ENCODE measurements at places on chromosomes 5 and 9. TPM values are rescaled to one million over a fixed set of nuclear protein-coding genes. Genes with fewer than 3 reads are reported as not detected.

The SLC4A9 gene
- total RNA-seq: 0.32 TPM

The GADD45G gene
- 14.4 TPM for total RNA-seq

The MARCHF11 gene
- total RNA-seq: not detected

The SHOC1 gene
- total RNA-seq: 0.15 TPM

The CREB3 gene
- total RNA-seq: 28.1 TPM

The CER1 gene
- total RNA-seq: not detected

The FOXE1 gene
- total RNA-seq: not detected

The EFNA5 gene
- 10.2 TPM for total RNA-seq

DNA sequence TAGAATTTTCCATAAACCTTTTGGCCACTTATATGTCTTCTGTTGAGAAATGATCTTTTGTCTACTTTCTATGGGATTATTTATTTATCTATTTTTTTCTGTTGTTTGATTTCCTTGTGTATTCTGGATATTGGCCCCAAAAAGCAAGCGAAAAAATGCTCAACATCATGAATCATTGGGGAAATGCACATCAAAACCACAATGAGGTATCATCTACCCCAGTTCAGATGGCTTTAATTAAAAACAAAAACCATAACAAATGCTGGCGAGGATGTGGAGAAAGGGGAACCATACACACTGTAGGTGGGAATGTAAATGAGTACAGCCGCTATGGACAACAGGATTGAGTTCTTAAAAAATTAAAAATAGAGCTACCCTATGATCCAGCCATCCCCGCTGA lies 125.0 kb upstream of the LPCAT1 start:
- no peak overlapping the region for H3K4me3 ChIP-seq
- H3K36me3 ChIP-seq: no peaks in the 10 kb centered on the region
- peaks cover 30% of the 10 kb centered on the region for H3K27me3 ChIP-seq
- H3K27ac ChIP-seq: no peak overlapping the region

DNA sequence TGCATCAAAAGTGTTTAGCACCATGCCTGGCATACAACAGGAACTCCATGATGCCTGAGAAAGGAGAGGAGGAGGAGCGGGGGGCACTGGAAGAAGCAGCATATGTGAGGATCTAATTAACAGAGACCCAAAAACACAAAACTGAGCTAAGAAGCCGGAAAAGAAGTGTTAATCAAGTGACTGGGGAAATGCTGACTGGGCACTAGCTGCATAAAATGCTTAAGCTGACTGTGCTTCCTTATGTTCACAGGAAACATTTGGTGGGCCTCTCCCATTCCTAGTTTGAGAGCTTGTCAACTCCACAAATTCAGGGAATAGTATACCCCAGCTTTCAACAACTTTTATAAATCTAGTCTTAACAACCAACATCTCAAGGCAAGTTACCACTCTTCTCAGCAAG lies 26.6 kb downstream of the DEPDC1B start:
- no peaks in the 10 kb centered on the region for H3K36me3 ChIP-seq
- no peaks in the 10 kb centered on the region for H3K4me1 ChIP-seq
- H3K27me3 ChIP-seq: no peaks in the 10 kb centered on the region
- DNase-seq: no peak

DNA sequence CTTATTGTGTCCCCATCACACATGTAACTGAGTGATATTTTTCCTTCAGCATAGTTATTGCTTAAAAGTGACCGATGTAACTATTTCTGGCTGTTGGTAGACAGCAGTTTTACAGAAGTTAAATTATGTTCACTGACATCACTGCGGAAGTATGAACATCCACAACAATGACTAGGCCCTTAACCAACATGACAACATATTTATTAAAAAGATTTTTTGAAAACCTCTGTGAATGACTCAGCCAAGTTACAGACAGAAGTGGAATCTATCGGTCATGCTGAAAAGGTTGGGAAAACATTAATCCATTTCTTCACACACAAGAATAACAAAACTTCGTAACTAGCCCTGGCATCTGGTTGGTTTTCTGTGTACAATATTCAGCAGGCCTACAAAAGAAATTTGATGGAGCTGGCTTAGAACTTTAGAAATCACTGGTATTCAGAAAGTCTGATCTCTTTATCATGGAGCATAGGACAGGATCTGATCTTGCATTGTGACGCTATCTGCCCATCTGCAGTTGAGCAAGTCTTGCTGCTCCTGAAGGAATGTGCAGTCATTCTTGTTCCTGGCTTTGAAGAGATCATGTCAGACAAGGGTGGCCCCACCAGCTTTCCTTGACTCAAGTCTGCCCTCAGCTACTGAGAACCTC lies 6.5 kb downstream of the GLIS3 start:
- no peak overlapping the region for H3K4me3 ChIP-seq
- peaks cover under 1% of the 10 kb centered on the region for H3K27me3 ChIP-seq
- peaks cover 5% of the 10 kb centered on the region for H3K4me1 ChIP-seq
- H3K27ac ChIP-seq: peak overlapping the region; percentile 32
- DNase-seq: no peak
- H3K36me3 ChIP-seq: no peaks in the 10 kb centered on the region

GRCh38 chr9:124278054-124278540 lies 20.3 kb downstream of the NEK6 start:
- H3K27me3 ChIP-seq: no peaks in the 10 kb centered on the region
- H3K4me1 ChIP-seq: peaks cover 75% of the 10 kb centered on the region
- peak overlapping the region; percentile 27 for H3K27ac ChIP-seq
- H3K4me3 ChIP-seq: no peak overlapping the region

DNA sequence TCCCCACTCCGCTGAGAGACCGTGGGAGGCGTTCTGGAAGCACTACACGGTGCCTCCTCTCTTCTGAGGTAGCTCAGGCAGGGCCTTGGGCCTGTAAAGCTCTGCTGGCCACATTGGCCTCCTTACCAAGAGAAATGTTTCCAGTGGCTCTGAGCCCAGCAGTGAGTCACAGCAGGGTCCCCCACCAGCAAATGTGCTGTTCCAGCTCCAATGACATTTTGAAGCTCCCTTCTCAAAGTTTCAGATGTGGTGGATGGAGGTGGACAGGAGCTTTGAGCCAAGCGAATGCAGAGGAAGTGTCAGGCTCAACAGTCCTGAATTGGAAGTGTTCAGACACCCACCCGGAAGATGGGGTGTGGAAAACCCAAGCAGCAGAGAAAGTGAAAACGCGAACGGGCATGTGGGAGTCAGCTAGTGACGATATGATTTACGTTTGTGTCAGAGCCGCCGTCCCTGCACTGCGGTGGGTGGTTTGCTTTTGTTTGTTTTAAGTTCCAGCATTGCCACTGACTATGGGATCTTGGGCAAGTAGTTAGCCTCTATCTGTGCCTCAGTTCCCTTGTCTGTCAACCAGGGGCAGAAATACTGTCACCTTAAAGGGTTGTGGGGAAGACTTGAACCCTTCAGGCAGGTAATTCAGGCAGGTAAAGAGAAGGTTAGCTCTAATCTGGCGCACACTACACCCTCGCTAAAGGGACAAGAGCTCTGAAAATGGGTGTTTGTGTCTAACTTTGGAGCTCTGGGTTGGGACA lies 38.2 kb downstream of the C5orf15 start:
- peaks cover 15% of the 10 kb centered on the region for H3K4me1 ChIP-seq
- peak overlapping the region; percentile 27 for H3K4me3 ChIP-seq
- no peak overlapping the region for H3K27ac ChIP-seq
- DNase-seq: no peak

GRCh38 chr5:153584960-153585359 lies 94.5 kb downstream of the GRIA1 start:
- H3K36me3 ChIP-seq: no peaks in the 10 kb centered on the region
- H3K27ac ChIP-seq: no peak overlapping the region
- no peak overlapping the region for H3K4me3 ChIP-seq
- DNase-seq: peak; percentile 62
- peaks cover 9% of the 10 kb centered on the region for H3K4me1 ChIP-seq
- no peaks in the 10 kb centered on the region for H3K27me3 ChIP-seq

DNA sequence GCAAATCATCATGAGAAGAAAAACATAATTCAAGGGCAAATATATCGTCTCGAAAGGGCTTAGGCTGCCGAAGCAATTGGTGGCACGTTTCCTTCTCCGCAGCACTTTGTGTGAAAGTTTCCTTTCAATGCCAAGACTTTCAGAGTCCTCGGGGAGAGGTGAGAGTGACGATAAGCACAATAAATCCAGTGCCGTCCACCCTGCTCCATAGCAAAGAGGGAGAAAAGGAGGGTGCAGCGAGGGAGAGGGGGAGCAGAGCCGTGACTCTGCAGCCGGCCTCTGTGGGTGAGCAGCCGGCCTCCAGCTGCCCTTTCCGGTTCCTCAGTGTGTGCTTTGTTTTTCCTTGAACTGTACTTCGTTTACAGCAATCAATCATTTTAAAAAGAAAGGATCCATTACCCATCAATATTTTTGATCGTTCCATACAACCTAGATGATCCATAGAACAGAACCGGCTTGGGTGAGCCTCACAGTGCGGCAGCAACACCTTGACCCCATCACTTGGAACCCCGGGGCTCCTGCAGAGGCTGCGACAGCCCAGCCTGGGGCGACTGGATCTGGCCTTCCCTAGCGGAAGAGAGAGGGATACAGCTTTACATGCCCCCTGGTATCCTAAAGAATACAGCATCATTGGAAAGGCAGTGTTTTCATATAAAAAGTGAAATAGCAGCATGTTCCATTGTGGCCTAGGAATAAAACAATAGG lies 247.0 kb upstream of the IRX4 start:
- no peak for DNase-seq
- H3K27me3 ChIP-seq: peaks cover 6% of the 10 kb centered on the region

- peaks cover 55% of the 10 kb centered on the region for H3K36me3 ChIP-seq
- H3K27ac ChIP-seq: no peak overlapping the region
- H3K27me3 ChIP-seq: no peaks in the 10 kb centered on the region
These were observed 8.9 kb downstream of the NELFB start for GRCh38 chr9:137264067-137264466.

DNA sequence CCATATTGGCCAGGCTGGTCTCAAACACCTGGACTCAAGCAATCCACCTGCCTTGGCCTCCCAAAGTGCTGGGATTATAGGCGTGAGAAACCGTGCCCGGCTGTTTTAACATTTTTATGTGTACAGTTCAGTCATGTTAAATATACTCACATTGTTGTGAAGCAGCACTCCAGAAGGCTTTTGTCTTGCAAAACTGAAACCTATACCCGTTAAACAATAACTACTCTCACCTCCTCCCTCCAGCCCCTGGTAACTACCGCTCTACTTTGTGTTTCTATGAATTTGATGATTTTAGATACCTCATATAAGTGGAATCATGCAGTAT lies 23.1 kb upstream of the SHB start:
- DNase-seq: no peak
- H3K4me1 ChIP-seq: no peaks in the 10 kb centered on the region
- H3K4me3 ChIP-seq: no peak overlapping the region
- no peak overlapping the region for H3K27ac ChIP-seq
- H3K36me3 ChIP-seq: no peaks in the 10 kb centered on the region

- H3K36me3 ChIP-seq: no peaks in the 10 kb centered on the region
- H3K4me1 ChIP-seq: peaks cover 60% of the 10 kb centered on the region
- H3K27me3 ChIP-seq: no peaks in the 10 kb centered on the region
- no peak overlapping the region for H3K4me3 ChIP-seq
These were observed 30.5 kb downstream of the SHB start for GRCh38 chr9:38038307-38039089.

- no peak for DNase-seq
- H3K4me3 ChIP-seq: no peak overlapping the region
- H3K4me1 ChIP-seq: peaks cover 7% of the 10 kb centered on the region
- peaks cover 15% of the 10 kb centered on the region for H3K27me3 ChIP-seq
- H3K27ac ChIP-seq: no peak overlapping the region
These were observed 300.8 kb upstream of the MSX2 start for GRCh38 chr5:174423558-174423957.

DNA sequence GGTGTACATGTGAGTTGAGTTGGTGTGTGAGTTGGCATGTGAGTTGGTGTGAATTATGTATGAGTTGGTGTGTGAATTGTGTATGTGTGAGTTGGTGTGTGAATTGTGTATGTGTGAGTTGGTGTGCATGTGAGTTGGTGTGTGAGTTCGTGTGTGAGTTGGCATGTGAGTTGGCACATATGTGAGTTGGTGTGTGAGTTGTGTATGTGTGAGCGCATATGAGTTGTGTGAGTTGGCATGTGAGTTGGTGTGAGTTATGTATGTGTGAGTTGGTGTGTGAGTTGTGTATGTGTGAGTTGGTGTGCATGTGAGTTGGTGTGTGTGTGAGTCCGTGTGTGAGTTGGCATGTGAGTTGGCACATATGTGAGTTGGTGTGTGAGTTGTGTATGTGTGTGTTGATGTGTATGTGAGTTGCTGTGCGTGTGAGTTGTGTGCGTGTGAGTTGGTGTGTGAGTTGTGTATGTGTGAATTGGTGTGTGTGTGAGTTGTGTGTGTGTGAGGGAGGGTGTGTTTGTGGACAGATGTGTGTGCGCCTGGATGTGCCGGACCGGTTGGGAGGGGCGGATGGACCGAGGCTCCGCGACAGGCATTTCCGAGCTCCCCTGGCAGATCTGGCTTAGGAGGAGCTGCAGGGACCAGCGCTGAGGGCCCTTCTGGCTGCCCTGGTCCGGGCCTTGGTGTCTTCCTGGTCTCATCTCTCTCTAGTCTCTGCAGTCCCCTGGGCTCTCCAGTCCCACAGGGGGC lies 162.5 kb upstream of the IER5L start:
- H3K27ac ChIP-seq: no peak overlapping the region
- no peaks in the 10 kb centered on the region for H3K36me3 ChIP-seq

DNA sequence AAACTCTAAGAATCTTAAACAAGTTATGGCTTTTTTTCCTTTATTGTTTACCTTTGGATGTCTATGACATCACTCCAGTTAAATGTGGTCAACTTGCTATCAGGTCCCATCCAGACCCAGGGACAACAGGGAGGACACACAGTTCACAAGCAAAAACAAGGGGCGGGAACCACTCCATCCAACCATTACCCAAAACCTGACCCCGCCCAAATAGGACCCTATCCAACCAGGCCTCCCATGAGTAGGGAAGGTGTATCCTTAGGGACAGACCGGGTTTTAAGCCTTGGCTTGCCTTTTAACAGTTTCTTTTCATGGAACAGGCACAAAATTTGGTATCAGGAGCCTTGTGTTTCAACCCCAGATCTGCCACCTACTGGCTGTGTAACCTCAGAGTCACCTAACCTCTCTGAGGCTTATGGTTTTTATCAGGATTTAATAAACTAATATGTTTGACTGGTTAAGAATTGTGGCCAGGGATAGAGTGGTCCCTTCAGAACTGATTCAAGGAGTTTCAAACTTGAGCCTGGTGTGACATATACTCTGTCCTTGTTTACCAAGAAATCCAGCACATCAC lies 127.7 kb upstream of the RAD23B start:
- no peak for DNase-seq
- no peak overlapping the region for H3K27ac ChIP-seq
- H3K36me3 ChIP-seq: no peaks in the 10 kb centered on the region
- no peaks in the 10 kb centered on the region for H3K4me1 ChIP-seq
- no peak overlapping the region for H3K4me3 ChIP-seq

- no peaks in the 10 kb centered on the region for H3K36me3 ChIP-seq
- no peaks in the 10 kb centered on the region for H3K27me3 ChIP-seq
- no peak for DNase-seq
- H3K4me3 ChIP-seq: no peak overlapping the region
- H3K27ac ChIP-seq: no peak overlapping the region
These were observed 19.3 kb upstream of the LOX start for GRCh38 chr5:122097391-122097790.
